Activated CD8-positive, alpha-beta memory T cell treated with anti-CD3 and anti-CD28 coated beads for 4 hours (primary cell): ENCODE measurements at places on chromosomes 5 and 9.
A peak's percentile ranks its signal among the peaks of the same experiment; 100 is the strongest.

- DNase-seq: no peak
Measured at GRCh38 chr5:145847499-145848497, 12.7 kb upstream of the PRELID2 start.

DNA sequence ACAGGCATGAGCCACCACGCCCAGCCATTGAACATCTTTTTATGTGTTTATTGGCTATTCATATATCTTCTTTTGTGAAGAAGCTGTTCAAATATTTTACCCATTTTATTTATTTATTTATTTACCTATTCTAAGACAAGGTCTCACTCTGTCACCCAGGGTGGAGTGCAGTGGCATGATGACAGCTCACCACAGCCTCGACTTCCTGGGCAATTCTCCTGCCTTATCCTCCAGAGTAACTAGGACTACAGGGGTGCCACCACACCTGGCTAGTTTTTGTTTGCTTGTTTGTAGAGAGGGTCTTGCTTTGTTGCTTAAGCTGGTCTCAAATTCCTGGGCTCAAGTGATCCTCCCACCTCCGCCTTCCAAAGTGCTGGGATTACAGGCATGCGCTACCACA is 33.5 kb downstream of the NAIF1 start:
- DNase-seq: no peak

GRCh38 chr9:12133416-12133815 is 559.8 kb upstream of the TYRP1 start:
- DNase-seq: no peak

GRCh38 chr9:124477648-124478285 is 27.5 kb downstream of the ADGRD2 start:
- DNase-seq: no peak

GRCh38 chr9:28951945-28952344 is 1378.7 kb upstream of the C9orf72 start:
- no peak for DNase-seq

DNA sequence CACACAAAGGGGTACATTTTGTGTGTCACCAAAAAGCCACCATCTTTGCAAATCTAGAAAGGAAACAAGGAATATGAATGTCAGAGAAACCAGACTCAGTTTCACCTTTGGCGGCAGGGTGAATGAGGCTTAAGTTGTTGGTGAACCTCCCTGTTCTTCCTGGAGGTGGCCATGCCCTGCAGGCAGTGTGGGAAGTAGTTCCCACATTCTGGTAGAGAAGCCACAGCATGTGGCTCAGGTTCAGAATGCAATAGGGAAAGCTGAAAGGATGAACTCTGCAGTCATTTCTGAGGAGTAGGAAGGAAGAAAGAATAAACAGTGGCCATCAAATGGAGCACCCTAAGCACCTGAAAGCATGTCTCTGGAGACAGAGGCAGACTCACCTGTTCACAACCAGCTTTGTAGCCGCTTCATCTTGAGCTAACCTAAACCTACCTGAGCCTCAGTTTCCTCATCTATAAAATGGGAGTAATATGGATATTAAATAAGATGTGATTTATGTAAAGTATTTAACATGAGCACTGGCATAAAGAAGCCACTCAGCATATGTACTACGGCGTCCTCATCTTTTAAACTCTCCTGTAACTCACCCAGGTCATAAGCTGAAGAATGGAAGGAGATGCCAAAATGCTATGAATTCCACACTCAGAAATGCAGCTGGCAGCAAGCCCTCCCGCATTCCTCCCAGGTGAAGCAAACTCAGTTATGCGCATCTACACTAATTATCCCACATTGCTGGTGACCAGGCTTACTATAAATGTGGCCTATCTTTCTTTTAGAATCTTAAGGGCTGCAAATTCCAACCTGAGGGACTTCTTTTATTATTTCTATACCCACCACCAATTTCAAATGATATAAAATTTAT is 86.0 kb downstream of the ZNF608 start:
- DNase-seq: no peak

- peak; percentile 28 for DNase-seq
Measured at GRCh38 chr9:97954550-97954989, 16.6 kb upstream of the HEMGN start.

GRCh38 chr5:37892586-37892985 is 52.7 kb upstream of the GDNF start:
- no peak for DNase-seq

- no peak for DNase-seq
Measured at GRCh38 chr5:174733836-174734235, 9.5 kb downstream of the MSX2 start.

GRCh38 chr9:87613265-87614111 is 112.4 kb upstream of the CTSL start:
- no peak for DNase-seq

- DNase-seq: no peak
Measured at GRCh38 chr9:105662184-105663104, at the start of gene TAL2. TSS of gene TAL2 (plus strand) at chr9:105662457. CDS start at chr9:105662497, 40 bp downstream.
